ENCODE measurements at places on chromosomes 6 and 20. TPM values are rescaled to one million over a fixed set of nuclear protein-coding genes. Genes with fewer than 3 reads are reported as not detected.

Gene MAS1
- total RNA-seq: 0.06 TPM

Gene THBS2
- 94.3 TPM for total RNA-seq

Gene PPP1R3D
- 12.2 TPM for total RNA-seq

Gene POU5F1
- 0.59 TPM for total RNA-seq

Gene CLPSL2
- not detected for total RNA-seq

Gene RSPH4A
- 19.2 TPM for total RNA-seq

Gene MTFR2
- 0.66 TPM for total RNA-seq

- H3K27me3 ChIP-seq: no peaks in the 10 kb centered on the region
- H3K36me3 ChIP-seq: peaks cover 16% of the 10 kb centered on the region
- H3K4me3 ChIP-seq: no peak overlapping the region
- DNase-seq: no peak
Observed at GRCh38 chr6:3222506-3223038, 4.9 kb downstream of the TUBB2B start.

- H3K27me3 ChIP-seq: no peaks in the 10 kb centered on the region
- no peaks in the 10 kb centered on the region for H3K36me3 ChIP-seq
- DNase-seq: no peak
- H3K4me1 ChIP-seq: peaks cover 14% of the 10 kb centered on the region
- H3K27ac ChIP-seq: no peak overlapping the region
Observed at GRCh38 chr6:118787724-118788423, 106.1 kb upstream of the ASF1A start.

- H3K27me3 ChIP-seq: no peaks in the 10 kb centered on the region
- no peak for DNase-seq
- no peaks in the 10 kb centered on the region for H3K36me3 ChIP-seq
- H3K4me3 ChIP-seq: no peak overlapping the region
Observed at GRCh38 chr6:121584586-121585369, 149.3 kb downstream of the GJA1 start.

DNA sequence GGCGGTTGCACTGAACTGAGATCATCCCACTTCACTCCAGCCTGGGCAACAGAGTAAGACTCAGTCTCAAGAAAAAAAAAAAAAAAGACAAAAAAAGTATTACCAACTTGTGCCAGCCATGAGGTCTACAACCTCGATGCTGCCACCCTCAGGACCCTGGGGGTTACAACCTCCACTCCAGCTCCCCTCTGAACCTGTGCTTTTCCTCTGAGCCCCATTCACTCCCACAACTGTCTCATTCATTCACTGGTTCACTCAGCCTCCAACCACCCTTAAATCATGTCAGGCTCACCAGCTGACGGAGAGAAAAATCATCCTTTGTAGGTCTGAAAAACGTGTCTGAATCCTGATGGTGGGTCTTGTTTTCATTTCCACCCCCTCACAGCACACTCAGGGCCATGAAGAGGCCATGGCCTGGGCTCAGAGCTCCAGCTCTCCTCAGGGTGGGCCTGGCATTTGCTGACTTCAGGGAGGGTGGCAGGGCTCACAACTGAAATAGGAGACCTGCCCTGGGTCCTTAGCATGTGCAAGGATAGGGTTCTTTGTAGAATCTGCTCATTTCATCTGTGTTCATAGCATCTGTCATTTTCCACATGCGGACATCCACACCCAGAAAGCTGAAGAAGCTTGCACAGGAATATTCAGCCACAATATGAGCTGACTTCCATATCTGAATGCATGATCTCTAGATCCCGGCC, 1.9 kb upstream of the ULBP1 start:
- peak; percentile 19 for DNase-seq
- H3K36me3 ChIP-seq: no peaks in the 10 kb centered on the region
- H3K4me1 ChIP-seq: peaks cover 28% of the 10 kb centered on the region
- H3K4me3 ChIP-seq: no peak overlapping the region
- peaks cover 78% of the 10 kb centered on the region for H3K27me3 ChIP-seq

DNA sequence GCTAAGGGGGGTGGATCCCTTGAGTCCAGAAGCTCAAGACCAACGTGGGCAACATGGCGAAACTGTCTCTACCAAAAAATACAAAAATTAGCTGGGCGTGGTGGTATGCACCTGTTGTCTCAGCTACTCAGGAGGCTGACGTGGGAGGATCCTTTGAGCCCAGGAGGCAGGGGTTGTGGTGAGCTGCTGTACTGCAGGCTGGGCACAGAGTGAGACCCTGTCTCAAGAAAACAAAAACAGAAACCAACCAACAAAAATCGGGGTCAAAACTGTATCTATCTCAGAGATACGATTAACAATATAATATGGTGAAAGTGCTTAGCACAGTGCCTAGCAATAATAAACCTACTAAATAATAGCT, 20.7 kb upstream of the BCAS1 start:
- H3K27me3 ChIP-seq: no peaks in the 10 kb centered on the region
- no peak overlapping the region for H3K4me3 ChIP-seq

DNA sequence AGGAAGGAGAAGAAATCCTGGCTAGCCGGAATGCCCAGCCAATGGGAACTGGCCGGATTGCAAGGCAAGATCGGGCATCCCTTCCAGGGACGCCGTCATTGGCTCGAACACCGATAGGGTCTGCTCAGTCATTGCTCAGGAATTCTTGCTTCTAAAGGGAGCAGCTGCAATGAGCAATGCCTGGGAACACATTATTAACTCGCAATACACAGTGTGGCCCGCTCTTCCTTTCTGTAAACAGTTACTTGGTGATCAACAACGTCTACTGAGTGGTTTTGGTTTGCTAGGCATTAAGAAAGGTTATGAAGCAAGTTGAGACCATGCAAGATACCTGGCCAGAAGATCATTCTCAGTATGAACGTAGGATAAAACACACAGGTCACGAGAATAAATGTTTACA, 165.4 kb upstream of the CITED2 start:
- H3K4me3 ChIP-seq: no peak overlapping the region
- no peaks in the 10 kb centered on the region for H3K36me3 ChIP-seq
- H3K27me3 ChIP-seq: no peaks in the 10 kb centered on the region
- H3K27ac ChIP-seq: no peak overlapping the region
- DNase-seq: no peak

DNA sequence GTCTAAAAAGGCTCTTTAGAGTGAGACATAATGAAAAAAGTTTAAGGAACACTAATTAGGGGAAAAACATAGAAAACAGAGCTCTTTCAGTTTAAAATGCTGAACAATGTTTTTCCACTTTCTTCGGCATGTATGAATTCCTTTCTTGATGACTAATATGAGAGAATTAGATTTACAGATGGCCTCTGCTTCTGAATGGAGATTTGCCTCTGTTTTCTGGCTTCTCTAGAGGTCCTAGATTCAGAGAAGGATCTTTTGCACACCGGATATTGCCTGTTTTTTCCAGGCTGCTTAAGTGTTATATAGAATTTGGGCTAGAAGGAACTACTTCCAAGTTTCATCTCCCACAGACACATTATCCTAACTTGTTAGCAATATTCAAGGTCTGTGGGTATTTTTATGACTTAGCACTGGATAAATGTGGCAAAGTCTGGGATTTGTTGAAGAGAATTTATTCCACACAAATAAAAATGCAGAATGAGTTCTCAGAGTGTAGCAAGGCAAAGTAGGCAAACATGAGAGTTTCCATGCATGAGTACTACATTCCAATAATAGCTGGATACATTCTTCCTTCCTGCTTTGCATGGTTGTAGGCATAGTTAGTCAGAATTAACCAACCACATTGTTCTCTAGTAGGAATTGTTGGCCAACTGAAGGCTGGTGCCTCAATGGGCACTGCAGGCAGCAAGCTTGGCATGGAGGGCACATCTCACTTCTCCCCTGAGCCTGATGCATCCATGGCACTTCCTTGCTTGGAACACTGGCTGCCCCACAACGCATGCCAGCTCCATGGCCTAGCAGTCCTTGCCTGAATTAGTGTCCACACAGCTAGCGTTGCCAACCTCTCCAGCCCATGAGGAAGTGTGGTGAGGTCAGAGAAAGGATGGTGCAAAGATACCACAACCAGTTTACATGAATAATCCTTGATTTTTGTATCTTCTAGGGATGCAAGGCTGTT, 224.2 kb downstream of the CLIC5 start:
- H3K4me1 ChIP-seq: no peaks in the 10 kb centered on the region
- H3K4me3 ChIP-seq: no peak overlapping the region
- DNase-seq: no peak
- H3K27me3 ChIP-seq: peaks cover 31% of the 10 kb centered on the region
- H3K36me3 ChIP-seq: no peaks in the 10 kb centered on the region
- H3K27ac ChIP-seq: no peak overlapping the region

DNA sequence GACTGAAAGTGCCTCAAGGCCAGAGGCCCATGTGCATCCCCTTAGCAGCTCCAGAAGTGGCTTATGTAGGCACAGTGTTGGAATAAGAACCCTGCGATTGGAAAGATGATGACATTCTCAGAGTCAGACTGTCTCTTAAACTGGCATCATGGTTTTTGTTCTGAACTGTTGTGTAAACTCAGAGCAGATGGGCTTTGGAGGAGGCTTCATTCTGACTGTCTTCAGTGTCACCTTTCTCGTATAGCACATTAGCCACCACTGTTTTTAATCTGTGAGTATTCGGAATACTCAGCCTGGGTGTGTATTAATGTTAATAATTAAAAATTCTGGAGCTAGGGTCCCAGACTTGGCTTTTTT, 140.9 kb downstream of the JARID2 start:
- peaks cover 35% of the 10 kb centered on the region for H3K4me1 ChIP-seq
- no peaks in the 10 kb centered on the region for H3K36me3 ChIP-seq
- H3K27ac ChIP-seq: no peak overlapping the region
- no peak overlapping the region for H3K4me3 ChIP-seq

DNA sequence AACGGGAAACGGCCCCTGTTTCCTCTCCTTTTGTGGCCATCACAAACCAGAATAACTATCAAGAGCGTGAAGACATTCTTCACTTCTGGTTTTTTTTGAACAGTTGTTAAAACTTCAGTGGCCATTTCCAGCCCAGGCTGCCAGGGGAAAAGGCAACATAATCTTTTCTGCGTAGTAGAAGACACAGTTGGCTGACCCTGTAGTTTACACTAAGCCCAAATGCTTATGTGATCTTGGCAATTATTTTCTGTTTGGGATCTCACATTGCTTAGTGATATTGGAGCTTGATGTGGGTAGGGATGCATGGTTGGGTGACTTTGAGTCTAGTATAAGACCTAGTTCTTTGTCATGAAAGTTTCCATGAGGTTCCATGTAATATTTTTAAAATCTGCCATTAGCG, 449.4 kb upstream of the CDH4 start:
- DNase-seq: no peak
- no peaks in the 10 kb centered on the region for H3K27me3 ChIP-seq
- H3K4me3 ChIP-seq: no peak overlapping the region

GRCh38 chr20:50977066-50978021, 18.7 kb downstream of the MOCS3 start:
- H3K36me3 ChIP-seq: no peaks in the 10 kb centered on the region
- no peak overlapping the region for H3K27ac ChIP-seq
- H3K27me3 ChIP-seq: no peaks in the 10 kb centered on the region
- H3K4me1 ChIP-seq: peaks cover 10% of the 10 kb centered on the region
- H3K4me3 ChIP-seq: no peak overlapping the region
- no peak for DNase-seq

DNA sequence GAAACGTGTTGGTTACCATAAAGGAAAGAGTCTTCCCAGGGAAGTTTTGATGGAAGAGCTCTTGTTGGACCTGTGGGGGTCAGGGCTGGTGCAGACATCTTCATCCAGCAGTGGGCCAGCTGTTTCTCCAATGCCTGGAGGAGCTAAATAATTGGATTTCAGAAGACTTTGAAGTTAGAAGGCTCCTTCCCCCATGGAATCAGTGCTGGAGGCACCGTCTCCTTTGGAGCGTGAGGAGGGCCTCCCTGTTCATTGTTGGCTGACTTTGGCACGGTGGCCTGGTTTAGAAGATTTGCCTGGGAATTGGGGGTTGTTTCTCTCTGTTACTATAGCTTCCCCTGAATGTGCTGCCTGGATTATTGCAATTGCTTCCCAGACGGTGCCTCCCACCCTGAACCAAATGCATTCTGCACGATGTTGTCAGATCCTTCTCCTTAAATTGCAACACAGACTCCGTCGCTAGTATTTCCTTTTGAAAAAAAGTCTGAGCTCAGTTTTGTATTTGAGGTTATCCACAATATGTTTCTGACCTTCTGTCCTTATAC, 27.7 kb upstream of the KCNG1 start:
- no peaks in the 10 kb centered on the region for H3K4me1 ChIP-seq
- no peaks in the 10 kb centered on the region for H3K27me3 ChIP-seq
- H3K27ac ChIP-seq: no peak overlapping the region
- DNase-seq: peak; percentile 52

DNA sequence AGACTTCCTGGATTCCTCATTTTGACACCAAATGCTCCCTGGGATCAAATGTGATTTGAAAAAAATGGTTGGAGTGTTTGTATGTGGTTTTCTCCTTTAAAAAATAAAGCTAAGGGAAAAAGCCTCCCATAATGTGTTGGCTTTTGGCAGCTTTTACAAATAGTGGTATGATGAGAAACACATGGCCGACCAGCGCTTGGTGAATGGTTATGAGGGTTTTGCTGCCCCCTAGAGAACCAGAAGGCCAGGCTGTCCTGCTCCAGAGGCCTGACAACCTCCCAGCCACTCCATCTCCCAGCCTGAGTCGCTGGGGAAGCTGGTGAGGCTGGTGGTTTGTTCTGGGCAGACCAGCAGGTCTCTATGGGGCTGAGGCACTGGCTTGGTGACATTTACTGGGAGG, 69.3 kb downstream of the CLIC5 start:
- H3K36me3 ChIP-seq: no peaks in the 10 kb centered on the region
- no peak overlapping the region for H3K27ac ChIP-seq

DNA sequence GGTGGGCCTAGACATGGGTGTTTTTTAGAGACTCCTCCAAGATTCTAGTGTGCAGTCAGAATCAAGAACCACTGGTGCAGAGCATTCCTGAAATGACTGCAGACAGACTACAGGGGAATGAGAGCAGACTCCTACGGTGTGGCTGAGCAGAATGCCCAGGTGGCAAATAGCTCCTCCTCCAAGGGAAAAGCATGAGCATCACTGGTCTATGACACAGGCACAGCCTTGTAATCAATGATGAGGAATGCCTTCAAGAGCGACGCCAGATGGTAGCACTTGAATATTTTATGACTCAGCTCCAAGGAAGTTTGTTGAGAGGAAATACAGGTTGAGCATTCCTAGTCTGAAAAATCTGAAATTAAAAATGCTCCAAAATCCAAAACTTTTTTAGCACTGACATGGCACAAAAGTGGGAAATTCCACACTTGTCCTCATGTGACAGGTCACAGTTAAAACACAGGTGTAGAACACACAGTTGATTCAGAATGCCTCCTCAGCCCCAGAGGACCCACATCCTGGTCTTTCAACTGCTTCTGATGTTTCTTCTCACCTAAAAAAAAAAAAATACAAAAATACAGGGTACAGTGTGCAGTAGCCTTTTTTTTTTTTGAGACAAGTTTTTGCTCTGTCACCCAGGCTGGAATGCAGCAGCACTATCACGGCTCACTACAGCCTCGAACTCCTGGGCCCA, 10.6 kb upstream of the FAM8A1 start:
- H3K4me3 ChIP-seq: no peak overlapping the region
- DNase-seq: no peak
- no peak overlapping the region for H3K27ac ChIP-seq
- H3K36me3 ChIP-seq: no peaks in the 10 kb centered on the region
- H3K4me1 ChIP-seq: no peaks in the 10 kb centered on the region
- H3K27me3 ChIP-seq: no peaks in the 10 kb centered on the region
